ENCODE measurements at places on chromosomes 1 and 21. TPM values are rescaled to one million over a fixed set of nuclear protein-coding genes. Genes with fewer than 3 reads are reported as not detected.
A peak's percentile ranks its signal among the peaks of the same experiment; 100 is the strongest.

DNA sequence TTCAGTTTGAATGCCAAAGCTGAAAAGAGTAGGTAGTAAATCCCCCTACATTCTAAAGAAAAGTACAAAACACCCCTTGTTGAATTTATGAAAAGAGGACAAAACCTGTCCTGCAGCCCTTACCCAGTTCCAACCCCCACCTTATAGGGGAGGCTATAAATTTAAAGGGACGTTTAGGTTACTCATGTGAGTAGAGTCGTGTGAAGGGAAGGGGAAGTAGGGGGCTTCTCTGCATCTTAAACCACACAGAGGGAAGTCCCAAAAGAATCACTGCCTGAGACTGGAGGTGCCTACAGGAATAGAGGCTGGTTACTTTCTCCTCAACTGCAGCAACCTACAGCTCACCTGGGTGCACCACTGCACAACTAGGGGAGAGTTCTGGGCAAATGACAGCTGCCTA lies 36.7 kb upstream of the KIRREL1 start:
- no peak for DNase-seq

DNA sequence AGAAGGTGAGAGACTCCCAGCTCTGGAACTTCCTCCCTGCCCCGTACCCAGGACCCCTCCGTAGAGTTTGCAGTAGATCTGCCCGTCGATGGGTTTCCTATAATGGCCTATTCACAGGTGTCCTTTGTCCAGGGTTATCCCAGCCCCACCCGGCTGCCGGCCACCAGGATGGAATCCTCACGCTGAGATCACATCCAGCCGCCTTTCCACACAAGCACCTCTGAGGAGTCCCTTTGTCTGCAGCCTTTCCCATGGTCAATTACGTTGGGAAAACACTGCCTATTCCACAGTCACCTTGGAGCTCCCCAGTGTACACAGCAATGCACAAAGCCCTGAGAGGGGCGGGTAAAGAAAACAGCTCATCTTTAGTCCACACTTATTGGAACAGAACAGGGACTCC lies 190.0 kb upstream of the EDN2 start:
- DNase-seq: no peak

DNA sequence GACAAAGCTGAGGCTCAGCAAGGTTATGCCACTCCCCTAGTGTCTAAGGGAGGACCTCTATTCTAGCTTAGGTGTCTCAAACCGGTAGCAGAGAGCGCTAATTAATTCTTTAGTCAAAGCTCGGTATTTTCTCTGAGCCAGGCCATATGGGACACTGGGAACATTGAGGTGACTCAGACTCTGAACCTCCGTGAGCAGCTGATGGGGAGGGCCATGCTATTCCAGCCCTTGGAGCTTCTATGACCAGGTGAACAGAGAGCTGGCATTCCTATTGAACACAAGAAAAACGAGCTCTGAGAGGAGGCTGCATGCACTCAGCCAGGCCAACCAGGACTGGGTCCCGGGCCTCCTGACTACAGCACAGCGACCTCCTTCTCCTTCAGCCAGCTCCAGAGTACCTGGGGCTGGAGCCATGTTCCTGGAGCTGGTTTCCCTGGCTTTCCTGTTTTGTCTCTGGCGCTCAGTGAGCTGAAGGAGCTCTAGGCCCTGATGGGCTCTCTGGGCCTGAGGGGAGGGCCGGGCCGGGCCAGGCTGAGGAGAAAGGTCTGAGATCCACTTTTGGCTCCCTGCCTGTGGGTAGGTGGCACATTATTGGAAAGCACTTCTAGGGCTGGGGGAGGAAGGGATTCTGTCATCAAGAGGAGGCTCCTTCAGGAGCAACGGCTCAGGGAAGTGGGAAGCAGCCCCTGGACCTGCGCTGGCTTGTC lies 37.0 kb downstream of the SLC9A1 start:
- no peak for DNase-seq

Gene LRRC42
- 23.8 TPM for total RNA-seq

DNA sequence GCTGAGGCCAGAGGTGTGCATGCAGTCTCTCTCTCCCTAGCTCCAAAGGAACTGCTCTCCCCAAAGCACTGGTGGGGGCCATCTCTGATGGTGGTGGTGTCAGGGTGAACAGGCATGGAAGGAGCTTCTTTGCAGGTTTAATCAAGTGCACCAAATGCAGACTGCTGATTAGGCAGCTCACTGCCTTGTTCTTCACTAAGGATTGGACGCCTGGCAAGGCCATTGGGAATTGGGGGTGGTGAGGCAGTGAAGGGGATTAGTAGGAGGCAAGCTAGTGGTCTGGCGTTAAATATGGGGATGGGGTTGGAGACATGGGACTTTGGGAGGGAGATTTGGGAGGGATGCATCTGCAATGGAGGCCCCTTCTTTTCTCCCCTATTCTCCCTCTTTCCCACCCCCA lies 1.5 kb downstream of the CACNA1E start:
- no peak for DNase-seq

- DNase-seq: no peak
These were observed 51.5 kb upstream of the CNIH3 start for GRCh38 chr1:224564454-224565084.

DNA sequence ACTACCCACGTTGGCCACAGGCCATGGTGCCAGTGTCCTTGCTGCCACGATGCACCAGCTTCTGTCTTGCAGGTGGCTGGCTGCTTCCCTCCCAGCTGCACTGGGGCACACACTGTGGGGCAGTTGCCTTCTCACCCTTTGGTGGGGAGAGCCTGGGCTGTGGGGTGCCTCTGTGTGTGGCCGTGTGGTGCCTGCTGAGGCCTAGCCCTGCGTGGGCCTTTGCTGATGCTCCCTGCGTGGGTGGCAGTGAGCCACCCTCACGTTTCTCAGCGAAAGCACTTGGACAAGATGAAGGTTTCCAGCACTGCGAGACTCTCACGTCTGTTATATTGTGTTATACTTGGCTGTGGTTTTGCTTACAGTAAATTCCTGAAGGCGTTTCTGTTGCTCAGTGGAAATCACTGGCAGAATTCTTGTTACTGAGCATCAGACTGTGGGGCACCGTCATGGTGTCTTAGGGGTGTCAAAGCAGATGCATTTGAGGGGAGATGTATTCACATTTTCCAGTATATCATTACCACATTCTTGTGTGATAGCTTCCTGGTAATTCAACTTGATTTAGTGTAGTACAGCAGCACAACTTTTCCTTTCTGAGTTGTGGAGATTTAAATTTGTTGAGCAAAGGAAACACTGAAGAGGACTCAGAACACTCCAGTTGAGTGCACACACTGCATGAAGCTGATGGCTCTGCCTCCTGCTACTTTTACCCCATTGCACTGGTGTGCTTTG lies 124.7 kb downstream of the PCBP3 start:
- DNase-seq: no peak

Gene PRAMEF17
- total RNA-seq: not detected

- DNase-seq: no peak
These were observed 8.2 kb downstream of the BCL9 start for GRCh38 chr1:147549526-147549925.

- DNase-seq: no peak
These were observed 85.2 kb upstream of the CDC42BPA start for GRCh38 chr1:227403535-227403934.

Gene KISS1
- total RNA-seq: 0.50 TPM

- no peak for DNase-seq
These were observed 151.4 kb downstream of the CHRM3 start for GRCh38 chr1:239537795-239538194.

- DNase-seq: no peak
These were observed 321.0 kb downstream of the LTN1 start for GRCh38 chr21:28671549-28672195.

DNA sequence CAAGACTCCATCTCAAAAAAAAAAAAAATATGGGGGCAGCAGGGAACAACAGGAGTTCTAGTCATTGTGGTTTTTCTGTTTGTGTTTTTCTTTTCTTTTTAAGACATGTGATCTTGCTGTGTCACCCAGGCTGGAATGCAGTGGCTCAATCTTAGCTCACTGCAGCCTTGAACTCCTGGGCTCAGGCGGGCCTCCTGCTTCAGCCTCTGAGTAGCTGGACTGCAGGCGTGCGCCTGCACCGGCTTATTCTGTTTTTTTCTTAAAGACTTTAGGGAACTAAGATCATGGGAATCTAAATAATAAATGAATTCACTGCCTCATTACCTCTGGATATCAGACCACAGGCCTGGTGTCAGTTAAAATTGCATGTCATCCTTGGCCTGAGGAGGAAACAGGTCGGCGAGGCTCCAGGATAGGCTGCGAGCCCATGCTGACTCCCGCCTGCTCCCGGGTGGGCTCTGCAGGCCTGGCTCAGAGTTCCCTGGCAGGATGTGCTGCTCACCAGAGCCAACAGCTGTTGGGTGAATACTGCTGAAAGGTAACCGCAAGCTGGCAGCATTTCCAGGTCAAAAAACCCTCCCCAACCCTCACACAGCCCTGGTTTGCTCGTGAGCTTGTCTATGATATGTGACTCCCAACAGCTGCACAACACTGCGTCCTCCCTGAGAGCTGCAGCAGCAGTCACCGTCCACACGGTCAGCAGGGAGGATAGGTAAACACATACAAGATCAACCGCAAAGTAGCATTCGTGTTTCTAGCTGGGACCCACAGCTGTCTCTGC lies 58.1 kb downstream of the SCCPDH start:
- DNase-seq: peak; percentile 77

- DNase-seq: no peak
These were observed at the start of gene LCK for GRCh38 chr1:32250893-32251716. TSS of gene LCK (plus strand) at chr1:32251265. CDS start at chr1:32274330, 23,065 bp downstream.

DNA sequence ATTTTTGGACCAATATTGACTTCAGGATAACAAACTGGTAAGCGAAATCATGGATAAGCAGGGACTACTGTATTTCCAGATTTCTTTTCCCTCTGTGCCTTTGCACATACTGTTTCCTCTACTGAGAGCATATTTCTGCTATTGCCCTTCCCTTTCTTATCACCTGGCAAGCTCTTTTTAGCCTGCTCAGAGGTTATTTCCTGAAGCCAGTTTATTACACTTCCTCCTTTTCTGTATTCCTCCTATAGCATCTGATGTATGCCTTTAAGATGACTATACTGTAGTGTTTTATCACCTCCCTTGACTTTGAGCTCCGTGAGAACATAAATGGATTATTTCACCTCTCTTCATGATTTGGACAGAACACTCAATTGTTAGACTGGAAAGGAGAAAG lies 49.0 kb downstream of the MAGI3 start:
- DNase-seq: no peak

DNA sequence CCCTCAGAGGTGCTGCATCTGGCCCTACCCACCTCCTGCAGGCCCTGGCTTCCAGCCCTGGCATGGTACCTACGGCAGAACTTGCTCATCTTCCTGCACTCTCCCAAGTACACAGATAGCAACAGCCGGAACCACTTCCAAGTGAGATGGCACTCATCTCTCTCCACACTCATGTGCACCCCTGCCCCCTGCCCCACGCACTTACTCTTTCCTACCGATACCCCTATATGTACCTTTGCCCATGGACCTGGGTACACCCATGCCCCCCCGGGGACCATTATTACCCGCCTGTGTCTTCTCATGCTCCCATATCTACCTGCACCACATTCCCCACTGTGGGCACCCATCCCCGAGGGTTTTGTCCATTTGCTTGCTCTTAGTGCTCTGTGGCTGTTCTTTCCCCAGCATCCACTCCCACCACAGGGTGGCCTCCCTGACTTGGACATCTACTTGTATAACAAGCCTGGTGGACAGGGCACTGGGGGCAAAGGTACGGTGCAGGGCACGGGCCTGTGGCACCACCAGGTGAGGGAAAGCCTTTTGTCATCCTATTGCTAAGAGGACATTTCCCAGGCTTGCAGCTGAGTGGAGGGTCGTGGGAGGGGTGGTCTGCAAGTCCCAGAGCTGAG lies 14.7 kb downstream of the HYI start:
- no peak for DNase-seq

Gene ELAPOR1
- total RNA-seq: 1.3 TPM

DNA sequence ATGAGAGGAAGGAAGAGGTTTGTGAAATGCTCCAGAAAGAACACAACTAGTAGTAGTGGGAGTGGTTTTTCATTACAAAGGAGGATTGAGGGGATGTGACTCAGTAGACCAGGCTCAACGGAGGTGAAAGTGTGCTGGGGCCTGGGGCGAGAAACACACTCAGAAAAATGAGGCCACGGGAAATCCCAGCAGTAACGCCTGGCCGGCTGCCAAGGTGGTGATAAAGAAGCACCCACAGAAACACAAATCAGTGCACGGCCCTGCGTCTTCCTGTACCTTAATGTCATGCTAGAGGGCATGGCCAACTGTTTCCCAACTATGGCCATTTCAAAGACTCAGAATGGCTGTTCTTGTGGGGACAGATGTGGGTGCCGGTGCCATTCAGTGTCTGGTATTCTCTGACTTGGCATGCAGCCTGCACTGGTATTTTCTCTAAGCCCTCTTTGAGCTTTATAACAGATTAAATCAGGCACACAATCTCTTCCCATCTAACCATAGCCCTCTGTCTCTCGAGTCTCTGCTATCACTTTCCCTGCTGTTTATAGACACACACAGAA lies 38.2 kb downstream of the URB2 start:
- no peak for DNase-seq

DNA sequence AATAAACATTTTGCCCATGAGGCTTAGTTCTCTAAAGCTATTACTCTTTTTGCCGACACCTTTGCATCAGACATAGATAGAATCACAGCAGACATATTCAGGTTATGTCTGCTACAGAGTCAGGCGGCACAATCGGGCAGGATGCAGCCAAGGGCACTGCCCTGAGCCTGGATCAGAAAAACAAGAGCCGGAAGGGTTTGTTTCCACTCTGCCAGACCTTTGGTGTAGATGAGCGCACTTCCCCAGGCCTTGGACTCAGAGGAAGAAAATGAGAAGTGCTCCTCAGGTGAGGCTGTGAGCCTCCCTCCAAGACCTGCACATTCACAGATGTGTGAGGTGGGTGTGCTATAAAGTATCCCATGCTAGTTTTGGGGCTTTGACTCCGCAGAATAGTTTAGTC lies 43.7 kb downstream of the GNG12 start:
- no peak for DNase-seq

DNA sequence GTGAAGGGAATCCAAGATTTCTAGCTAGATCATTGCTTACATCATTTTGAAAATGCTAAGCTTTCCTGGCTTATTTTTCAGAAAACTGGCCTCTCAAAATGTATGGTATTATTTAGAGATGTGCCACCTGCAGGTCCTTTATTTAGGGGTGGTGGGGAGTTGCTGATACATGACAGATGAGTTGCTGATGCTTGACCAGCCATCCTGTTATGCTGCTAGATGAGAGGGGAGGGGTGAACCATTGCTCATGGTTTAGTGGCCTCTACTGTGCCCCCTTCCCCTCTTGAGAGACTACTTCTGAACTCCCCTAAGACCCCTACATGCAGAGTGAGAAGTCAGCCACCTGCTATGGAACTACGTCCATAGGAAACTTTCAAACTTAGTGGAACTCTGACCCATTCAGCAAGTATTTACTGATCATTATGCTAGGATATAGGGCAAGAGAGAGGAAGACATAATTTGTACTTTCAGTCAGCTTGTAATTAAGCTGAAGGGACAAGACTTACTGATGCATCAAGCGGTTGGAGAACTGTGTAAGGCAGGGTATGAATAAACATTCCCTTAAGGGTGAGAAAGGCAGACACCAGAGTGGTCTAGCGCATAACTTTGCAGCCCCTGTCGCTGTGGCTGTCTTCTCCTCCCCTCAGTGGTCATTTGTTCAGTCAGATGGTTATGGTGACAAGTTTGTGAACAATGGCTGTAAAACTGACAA lies 34.6 kb downstream of the SLAMF6 start:
- peak; percentile 1 for DNase-seq

Gene COL24A1
- 0.54 TPM for total RNA-seq

Gene LHX8
- total RNA-seq: not detected

- no peak for DNase-seq
These were observed 119.2 kb upstream of the BARHL2 start for GRCh38 chr1:90836345-90836679.

Data from kidney (tissue), 22 donors.